ENCODE measurements at places on chromosomes 6 and 20. TPM values are rescaled to one million over a fixed set of nuclear protein-coding genes. Genes with fewer than 3 reads are reported as not detected.

COL9A1 gene
- total RNA-seq: not detected

DNA sequence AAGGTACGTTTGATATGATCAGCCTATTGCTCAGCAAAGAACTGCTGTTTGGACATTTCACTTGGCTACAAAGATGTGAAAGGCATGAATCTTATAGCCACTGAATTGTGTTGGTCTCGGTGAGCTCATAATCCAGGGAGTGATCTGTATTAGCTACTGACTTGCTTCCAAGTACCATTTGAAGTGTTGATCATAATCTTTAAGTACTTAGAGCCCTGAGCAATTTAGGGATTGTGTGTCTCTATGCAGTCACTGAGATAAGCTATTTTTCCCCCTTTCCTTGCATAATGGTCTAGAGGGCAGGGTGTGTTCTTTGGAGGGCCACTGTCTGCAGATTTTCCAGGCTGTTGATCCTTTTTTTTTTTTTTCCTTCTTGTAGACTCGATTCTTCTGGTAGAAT is 393.6 kb downstream of the ESR1 start:
- no peak for DNase-seq

DNA sequence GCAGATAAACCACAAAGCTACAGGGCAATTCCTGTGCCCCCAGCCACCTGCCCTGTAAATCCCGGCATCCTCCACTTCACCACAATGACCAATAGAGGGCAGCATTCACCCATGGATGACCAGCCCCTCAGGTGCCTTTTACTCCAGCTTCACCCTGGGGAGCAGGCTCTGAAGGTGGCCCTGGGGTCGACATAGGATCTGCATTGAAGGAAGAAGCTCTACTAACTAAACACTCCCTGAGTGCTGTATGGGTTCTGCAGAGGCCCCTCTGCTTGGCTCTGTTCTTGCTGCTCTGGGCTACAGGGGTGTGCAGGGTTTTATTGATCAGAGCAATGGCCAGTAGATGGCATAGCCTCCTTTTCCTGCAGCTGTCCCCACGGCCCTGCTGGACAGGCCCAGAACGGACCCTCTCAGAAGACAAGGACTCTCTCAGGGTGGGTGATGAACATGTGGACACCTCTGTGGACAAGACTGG is 20.3 kb downstream of the CST4 start:
- no peak for DNase-seq

DNA sequence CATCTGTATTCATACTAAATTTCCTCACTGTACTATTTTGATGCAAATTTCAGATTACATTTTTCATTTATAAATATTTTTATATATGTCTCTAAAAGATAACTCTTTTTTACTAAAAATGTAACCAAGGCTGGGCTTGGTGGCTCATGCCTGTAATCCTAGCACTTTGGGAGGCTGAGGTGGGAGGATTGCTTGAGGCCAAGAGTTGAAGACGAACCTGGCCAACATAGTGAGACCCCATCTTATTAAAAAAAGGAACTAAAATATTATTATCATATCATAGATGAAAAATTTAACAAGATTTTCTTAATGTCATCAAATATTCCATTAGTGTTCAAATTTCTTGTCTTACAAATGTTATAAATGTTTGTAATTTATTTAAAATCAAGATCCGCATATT is 6.6 kb upstream of the DNPH1 start:
- no peak for DNase-seq

DNA sequence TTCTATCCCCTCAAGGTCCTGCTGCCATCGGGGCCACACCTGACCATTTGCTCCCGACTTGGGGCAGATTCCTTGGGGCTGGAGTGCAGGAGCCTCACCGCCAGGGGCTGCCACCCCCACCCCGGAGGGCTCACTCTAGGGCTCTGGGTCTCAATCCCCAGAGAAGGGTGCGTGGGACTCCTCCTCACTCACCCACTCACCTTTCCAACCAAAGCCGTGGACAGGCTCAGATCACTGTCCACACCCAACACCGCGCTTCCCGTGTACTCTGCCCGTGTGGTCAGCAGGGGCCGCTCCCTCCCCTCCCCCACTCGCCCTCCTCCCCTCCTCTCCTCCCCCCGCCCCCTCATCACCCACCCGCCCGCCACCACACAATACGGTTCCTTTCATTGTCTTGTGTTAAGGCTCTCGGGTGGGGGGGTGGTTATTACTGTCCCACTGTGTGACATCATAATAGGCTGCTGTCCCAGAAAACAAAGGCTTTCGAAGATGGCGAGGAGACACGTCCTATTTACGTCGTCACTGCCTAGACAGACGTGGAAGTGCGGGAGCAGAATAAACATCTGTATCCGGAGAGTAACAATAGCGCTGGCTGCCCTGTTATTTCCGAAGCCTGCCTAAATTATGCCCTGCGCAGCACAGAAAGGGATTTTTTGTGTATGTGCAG is 85.8 kb downstream of the YTHDF1 start:
- peak; percentile 78 for DNase-seq

GRCh38 chr20:54598352-54598751 is 123.0 kb downstream of the DOK5 start:
- DNase-seq: no peak

- no peak for DNase-seq
These were observed 49.5 kb upstream of the TFAP2D start for GRCh38 chr6:50663806-50664205.

- DNase-seq: no peak
These were observed 3.1 kb upstream of the MAP7 start for GRCh38 chr6:136553166-136553787.

DNA sequence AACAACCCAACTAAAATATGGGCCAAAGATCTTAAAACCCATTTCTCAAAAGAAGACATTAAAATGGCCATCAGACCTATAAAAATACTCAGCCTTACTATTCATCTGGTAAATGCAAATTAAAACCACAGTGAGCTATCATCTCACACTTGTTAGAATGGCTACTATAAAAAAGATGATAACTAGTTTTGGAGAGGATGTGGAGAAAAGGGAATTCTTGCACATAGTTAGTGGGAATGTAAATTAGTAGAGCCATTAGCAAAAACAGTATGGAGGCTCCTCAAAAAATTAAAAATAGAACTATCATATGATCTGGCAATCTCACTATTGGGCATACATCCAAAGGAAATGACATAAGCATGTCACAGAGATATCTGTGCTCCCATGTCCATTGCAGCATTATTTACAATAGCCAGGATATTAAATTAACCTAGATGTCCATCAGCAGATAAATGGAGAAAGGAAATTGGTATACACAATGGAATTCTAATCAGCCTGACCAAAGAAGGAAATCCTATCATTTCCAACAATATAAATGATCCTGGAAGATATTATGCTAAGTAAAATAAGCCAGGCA is 2.9 kb downstream of the SIRPB1 start:
- DNase-seq: no peak

- DNase-seq: no peak
These were observed 38.6 kb downstream of the GHRH start for GRCh38 chr20:37223053-37223452.

GRCh38 chr6:2971420-2972218 is at the start of gene SERPINB6:
SERPINB6 (minus strand) TSS chr6:2971567; CDS start chr6:2959332, 12,235 bp downstream.
- DNase-seq: peak; percentile 89

GRCh38 chr20:39259010-39259803 is 297.1 kb downstream of the DHX35 start:
- DNase-seq: no peak

OPRM1 gene
- total RNA-seq: not detected

DNA sequence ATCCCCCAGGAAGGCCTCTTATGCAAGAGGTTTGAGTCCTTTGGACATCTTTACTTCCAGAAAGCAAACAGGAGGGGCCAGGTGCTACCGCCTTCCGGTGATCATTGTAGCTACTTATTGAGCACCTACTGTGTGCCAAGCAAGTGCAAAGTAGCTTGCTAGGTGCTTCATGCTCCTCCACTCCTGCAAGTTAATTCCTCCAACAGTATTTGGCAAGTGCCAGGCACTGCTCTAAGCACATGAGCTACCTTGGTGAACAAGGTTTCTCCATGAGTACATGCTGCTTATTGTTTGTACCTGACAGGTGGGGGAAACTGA is 2.3 kb downstream of the CPNE5 start:
- no peak for DNase-seq

PLAGL2 gene
- total RNA-seq: 11.8 TPM

GRCh38 chr20:52139986-52140385 is 51.6 kb downstream of the ZFP64 start:
- DNase-seq: no peak

- no peak for DNase-seq
These were observed 107.5 kb downstream of the RALGAPA2 start for GRCh38 chr20:20604907-20605306.

All from osteocyte (in vitro differentiated cells).